ENCODE measurements at places on chromosomes 16 and 17.
A peak's percentile ranks its signal among the peaks of the same experiment; 100 is the strongest.

DNA sequence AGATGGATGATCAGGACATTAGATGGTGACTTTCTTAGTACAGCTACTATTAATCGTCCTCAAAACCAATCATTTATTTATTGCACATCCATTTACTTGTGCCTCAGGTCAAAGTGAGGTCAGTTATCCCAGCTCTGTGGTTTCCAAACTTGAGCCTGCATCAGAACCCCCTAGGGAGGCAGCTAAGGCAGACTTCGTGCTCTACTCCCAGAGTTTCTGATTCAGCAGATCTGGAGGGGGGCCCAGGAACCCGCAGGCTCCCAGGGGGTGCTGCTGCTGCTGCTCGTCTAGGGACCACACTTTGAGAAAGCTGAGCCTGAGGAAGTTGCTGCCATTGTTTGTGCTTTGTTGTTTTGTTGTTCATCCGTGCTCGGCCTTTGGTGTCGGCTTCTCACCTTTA is 44.0 kb upstream of the CLEC18B start:
- no peak for DNase-seq

- DNase-seq, result no peak
Observed at GRCh38 chr17:18017958-18018357, 21.0 kb downstream of the ATPAF2 start.

DNA sequence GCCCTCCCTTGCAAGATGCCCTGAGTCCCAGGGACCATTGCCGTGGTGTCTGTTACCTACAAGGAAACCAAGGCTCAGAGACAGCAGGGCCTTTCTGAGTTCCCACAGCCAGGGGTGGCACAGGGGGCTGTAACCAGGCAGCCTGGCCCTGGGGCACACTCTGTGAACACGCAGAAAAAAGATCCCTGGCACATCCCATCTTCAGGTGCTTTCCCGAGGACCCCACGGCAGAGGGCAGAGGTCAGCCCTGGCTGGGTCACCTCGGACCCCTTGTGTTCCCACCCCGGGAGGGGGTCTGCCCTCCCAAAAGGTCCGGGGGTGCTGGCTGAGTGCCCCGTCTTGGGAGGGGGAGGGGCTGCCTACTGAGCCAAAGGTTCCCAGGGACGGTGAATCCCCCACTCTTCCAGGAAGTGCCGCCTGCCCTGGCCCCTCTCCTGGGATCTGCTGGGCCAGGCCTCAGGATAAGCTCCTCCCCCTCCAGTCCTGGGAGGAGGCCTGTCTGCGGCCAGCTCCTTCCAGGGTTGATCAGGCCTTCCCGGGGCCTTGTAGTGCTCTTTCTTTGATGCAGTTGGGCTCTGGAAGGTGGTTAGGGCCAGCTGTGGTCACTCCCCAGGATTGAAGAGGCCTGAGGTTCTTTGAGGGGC is 8.1 kb downstream of the GLIS2 start:
- DNase-seq, result no peak

GRCh38 chr17:6574687-6575595 is 18.6 kb upstream of the PITPNM3 start:
- DNase-seq, result peak; percentile 39

GRCh38 chr17:4721203-4722135 is 9.8 kb upstream of the MED11 start:
- DNase-seq, result no peak

Data from stimulated activated CD4-positive, alpha-beta T cell treated with anti-CD3 and anti-CD28 coated beads, Interleukin-15, amount 100 ng/mL, for 48 hours (primary cell).